NT2/D1 (cell line): ENCODE measurements at places on chromosomes 13 and 19.

DNA sequence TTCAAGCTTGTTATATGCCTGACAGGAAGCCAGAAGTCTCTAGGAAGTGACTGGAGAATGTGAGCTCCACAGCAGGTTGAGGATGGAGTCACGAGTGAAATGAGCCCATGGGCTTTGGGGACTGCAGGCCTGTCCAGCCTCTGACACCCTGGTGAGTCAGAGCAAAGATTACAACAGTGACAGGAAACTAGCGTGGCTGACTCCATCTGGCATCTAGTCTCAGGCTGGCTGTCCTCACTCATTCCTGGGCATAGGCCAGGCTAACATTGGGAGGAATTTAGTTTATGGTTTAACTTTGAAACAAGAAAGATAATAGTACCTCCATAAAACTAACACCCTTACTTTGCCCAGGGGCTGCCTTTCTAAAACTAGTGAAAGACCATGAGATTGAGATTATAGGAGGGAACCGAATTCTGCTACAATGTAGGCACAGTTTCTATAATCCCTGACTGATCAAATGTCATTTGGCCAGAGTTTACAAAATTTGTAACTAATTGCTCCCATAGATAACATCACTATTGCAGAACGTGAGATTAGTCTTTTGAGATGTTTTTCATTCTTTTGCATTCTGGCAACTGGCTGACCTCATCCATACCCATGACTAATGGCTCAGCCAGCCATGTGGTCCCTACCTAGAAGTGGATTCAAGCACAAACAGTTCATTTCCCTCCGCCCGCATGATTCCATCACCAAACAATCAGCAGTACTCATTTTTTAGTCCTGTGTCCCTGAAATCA is 28.4 kb downstream of the PSG1 start:
- DNase-seq: no peak

GRCh38 chr13:42328672-42329071 is 56.7 kb downstream of the AKAP11 start:
- DNase-seq: no peak

GRCh38 chr13:94602467-94602866 is 810 bp downstream of the GPR180 start:
- DNase-seq: no peak

GRCh38 chr13:50934735-50935435 is 25.3 kb downstream of the RNASEH2B start:
- no peak for DNase-seq

DNA sequence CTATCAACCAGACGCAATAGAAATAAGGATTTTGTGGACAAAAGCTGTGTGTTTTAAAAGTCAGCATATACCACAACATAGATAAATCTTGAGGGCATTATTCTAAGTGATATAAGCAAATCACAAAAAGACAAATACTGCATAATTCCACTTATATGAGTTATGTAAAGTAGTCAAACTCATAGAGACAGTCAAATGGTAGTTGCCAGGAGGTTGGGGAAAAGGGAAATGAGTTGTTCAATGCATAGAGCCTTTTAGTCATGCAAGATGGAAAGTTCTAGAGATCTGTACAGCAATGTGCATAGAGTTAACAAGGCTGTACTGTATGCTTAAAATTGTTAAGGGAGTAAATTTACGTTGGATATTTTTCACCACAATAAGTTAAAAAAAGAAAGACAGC is 244.7 kb downstream of the DCT start:
- DNase-seq: no peak

- no peak for DNase-seq
Observed at GRCh38 chr13:94335761-94336526, 143.5 kb downstream of the DCT start.
